GDM1 (cell line): ENCODE measurements at places on chromosomes 5 and 9.

- DNase-seq = no peak
These were observed 11.1 kb downstream of the LHX6 start for GRCh38 chr9:122217640-122218039.

GRCh38 chr5:103498800-103499551 lies 63.6 kb downstream of the NUDT12 start:
- no peak for DNase-seq

DNA sequence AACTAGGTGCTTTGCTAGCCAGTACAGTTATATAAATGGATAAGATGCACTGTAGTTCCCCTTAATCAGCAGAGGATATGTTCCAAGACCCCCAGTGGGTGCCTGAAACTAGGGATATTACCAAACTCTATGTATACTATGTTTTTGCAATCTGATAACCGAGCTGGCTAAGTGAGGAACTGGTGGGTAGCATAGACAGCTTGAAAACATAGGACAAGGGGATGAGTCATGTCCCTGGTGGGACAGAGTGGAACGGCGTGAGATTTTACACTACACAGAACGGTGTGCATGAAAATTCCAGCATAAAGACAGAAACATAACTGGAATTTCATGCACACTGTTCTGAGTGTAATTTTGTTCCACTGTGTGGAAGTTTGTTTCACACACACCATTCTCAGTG lies 86.9 kb downstream of the BASP1 start:
- no peak for DNase-seq

DNA sequence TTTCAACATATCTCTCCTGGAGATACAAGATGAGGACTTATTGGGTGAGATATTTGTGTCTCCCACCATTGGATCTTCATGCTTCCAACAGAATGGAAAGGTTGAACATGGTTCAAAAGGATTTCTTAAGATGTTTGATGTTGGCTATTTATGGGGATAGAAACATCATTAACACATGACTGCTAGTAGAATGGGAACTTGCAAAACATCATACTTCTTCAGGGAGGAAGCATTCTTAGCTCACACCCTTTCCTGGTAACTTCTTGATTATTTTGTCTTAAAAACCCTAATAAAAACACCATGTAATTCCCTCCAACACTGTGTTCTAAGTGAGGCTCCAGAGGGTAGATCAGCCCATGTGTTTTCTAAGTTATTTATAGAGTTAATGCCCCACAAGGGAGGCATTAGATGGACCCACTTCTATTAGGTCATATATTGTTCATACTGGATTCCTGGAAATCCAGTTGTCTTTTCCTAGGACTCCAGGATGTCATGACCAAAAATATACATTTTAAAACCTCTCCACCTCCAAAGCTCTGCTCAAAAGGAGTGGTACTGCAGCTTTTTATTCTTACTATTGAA lies 95.8 kb downstream of the FOXD1 start:
- no peak for DNase-seq

GRCh38 chr5:170469414-170469813 lies 34.4 kb upstream of the KCNIP1 start:
- no peak for DNase-seq

GRCh38 chr5:173201636-173202265 lies 33.3 kb downstream of the NKX2-5 start:
- DNase-seq = no peak

- no peak for DNase-seq
These were observed 26.4 kb upstream of the TMOD1 start for GRCh38 chr9:97475059-97475458.
